T-helper 22 cell (primary cell): ENCODE measurements at places on chromosomes 5 and 9.

- DNase-seq: no peak
Observed at GRCh38 chr5:35753500-35753899, 103.2 kb upstream of the IL7R start.

GRCh38 chr9:124198331-124198730, 59.4 kb upstream of the NEK6 start:
- no peak for DNase-seq

GRCh38 chr5:133892306-133892705, 76.1 kb downstream of the C5orf15 start:
- DNase-seq: no peak

GRCh38 chr5:172445866-172446265, 8.5 kb downstream of the SH3PXD2B start:
- DNase-seq: no peak
